H7 (cell line): ENCODE measurements at places on chromosomes 4 and X. TPM values are rescaled to one million over a fixed set of nuclear protein-coding genes. Genes with fewer than 3 reads are reported as not detected.

DNA sequence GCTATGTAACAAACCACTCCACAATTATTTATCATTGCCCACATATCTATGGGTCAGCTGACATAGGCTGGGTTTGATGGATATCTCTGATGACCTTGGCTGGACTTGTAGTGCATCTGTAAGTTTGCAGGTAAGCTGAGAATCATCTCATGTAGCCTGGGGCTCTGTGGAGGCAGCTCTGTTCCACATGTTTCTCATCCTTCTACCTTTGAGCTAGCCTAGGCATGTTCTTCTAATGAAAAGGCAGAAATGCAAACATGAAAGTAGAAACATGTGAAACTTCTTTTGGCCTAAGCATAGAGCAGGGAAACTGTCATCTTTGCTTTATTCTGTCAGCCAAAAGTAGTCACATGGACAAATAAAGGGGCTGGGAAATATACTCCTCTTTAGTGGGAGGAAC lies 18.2 kb downstream of the MRPL1 start:
- no peak for DNase-seq

GRCh38 chr4:110449947-110450346 lies 26.0 kb upstream of the ENPEP start:
- DNase-seq, result no peak

DNA sequence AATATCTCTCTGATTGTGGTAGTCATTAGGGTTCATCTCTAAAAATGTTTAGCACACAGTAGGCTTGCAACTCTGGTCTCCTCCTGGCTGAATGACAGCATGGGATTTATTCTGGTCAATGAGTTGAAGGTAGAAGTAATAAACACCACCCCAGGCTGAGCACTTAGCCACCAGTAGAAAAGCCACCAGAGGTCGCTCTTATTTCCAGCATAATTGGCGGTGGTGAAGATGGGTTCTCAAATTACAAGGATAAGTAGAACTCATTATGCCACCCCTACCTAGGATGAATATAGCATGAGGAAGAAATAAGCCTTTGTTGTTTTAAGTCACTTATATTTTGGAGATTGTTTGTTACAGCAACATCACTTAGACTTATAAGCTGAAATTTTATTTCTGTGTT lies 302.7 kb downstream of the GPM6A start:
- peak; percentile 52 for DNase-seq

- DNase-seq, result no peak
Measured at GRCh38 chrX:110301194-110301593, 16.7 kb downstream of the AMMECR1 start.

Gene CXCL1
- total RNA-seq, result not detected in 2 replicates

- no peak for DNase-seq
Measured at GRCh38 chr4:145782756-145783155, 102.8 kb downstream of the C4orf51 start.
